Activated CD4-positive, alpha-beta T cell treated with anti-CD3 and anti-CD28 coated beads, Interleukin-2, Interleukin-6, amounts not matched to agents 100 ng/mL and 50 ng/mL, durations not matched to agents 16 hours and 8 hours (primary cell): ENCODE measurements at places on chromosomes 13 and 19.

DNA sequence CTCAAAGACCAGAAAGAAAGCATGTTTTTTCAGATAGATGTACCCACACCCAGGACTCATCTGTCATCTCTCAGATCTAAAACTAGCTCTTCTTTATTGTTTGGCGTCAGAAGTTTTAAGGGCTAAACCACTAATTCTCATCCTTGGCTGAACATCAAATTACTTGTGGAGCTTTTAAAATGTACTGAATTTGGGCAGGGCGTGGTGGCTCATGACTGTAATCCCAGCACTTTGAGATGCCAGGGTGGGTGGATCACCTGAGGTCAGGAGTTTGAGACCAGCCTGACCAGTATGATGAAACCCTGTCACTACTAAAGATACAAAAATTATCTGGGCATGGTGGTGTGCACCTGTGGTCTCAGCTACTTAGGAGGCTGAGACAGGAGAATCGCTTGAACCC lies 47.4 kb downstream of the RCBTB2 start:
- DNase-seq, result no peak

DNA sequence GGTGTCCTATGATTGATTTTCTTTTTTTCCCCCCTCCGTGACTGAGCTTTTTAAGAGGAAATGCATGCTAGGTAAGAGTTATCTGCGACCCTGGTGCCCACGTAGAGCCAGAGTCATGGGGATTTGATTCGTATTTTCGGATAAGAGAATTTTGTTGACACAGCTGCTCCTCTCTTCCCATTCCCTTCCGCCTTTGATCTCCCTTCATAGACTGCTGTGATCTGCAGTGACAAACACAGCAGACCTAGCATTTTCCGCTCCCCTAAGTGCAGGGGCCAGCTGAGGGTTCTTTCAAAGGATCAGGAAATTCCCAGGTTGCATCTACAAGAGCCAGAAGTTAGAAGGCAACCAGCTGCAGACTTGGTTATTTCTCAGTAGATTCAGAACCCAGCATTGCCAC lies 70.5 kb downstream of the ZNF568 start:
- no peak for DNase-seq

GRCh38 chr13:58680115-58680514 lies 1048.6 kb downstream of the PCDH17 start:
- no peak for DNase-seq

GRCh38 chr19:29680447-29680846 lies 15.2 kb downstream of the PLEKHF1 start:
- DNase-seq, result peak; percentile 94

GRCh38 chr13:50617134-50617721 lies 226.3 kb downstream of the DLEU7 start:
- DNase-seq, result no peak
